HCEC 1CT (cell line): ENCODE measurements at places on chromosomes 12 and 14.

DNA sequence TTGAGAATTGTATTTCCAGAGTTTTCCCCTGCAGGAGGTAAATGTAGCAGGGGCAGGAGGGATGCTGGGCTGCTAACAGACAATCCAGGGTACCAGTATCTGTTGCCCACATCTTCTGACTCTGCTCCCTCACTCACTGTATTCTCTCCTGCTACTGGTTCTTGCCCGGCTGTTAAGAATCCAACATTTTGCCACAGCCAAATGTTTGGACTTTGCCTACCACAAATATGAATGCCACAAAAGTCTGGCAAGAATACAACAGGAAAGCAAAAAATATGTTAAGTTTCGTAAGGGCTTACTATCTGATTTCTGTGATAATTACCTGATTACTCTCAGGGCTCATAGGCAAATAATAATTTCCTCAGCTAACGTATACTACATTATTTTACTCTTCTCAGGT is 160.0 kb downstream of the BCAT1 start:
- no peak for DNase-seq

DNA sequence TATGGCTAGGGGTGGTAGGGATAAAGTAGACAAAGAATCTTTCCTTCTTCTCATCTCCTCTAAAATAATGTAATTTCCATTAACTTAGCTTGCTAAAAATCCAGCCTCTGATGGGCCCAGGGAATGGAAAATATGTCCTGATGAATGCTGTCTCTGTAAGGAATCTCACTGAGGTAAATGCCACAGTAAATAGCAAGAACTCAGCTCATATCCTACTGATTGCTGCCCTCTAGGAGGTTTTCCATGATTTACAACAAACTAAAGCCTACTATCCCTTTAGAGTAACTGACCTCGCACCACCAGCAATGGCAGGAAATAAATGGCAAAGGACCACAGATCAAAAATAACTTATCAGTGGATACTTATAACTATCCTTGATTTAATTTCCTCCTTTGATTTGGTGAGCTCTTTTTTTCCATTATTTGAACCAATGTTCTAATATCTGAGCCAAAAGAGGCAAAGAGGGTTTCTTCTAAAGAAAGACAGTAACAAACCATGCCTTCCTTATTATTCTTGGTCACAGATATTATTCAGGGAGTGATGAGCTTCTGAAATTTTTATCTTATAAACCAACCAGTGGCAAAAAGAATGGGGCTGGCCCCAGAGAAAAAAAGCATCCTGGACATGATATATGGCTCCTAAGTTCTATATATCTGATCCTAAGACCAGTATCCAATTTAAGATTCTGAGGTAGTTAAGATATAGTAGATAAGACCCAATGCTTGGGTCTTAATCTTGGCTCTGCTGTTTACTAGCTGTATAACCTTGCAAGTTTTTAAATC is 43.8 kb downstream of the SENP1 start:
- no peak for DNase-seq

- no peak for DNase-seq
Measured at GRCh38 chr14:24513009-24513408, 4.9 kb upstream of the CMA1 start.

DNA sequence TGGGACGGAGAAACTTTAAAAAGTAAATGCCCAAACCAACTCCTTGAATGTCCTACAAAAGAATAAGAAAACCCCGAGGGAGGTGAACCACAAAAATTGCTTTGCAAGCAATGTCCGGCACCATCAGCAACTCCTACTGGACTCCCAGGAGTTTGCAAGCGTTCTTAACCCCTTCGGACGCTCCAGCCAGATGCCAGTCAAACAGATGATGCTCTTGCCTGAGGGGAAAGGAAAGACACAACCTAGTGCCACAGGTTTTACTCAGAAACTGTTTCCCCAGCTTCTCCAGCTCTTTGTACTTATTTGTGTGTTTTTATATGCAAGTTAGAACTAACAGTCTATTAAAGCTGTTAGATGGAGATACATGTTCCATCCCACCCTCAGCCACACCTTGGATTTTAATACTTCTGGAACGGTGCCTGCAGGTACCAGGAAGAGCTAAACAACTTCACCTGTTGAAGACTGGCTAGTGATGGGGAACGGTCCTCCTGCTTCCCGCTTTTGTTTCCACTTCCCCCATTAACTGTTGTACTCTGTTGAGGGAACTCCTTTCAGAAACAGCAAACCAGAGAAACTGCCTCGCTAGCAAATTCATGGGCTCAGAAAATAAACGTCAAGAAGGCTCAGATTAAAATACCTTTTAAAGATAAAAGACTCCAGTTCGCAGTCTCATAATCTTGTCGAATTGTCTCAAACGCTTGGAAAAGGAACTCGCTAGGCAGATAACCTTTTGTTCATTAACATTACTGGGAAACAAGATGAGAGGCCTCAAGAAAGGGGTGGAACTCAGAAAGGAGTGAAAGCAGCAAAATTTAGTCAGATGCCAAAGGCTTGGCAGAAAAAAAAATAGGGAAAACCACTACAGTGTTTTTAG is 1.1 kb upstream of the FERMT2 start:
- peak; percentile 84 for DNase-seq

GRCh38 chr14:58747181-58747580 is 109.4 kb downstream of the DACT1 start:
- peak; percentile 96 for DNase-seq

GRCh38 chr12:53234271-53234914 is 2.4 kb upstream of the RARG start:
- DNase-seq = no peak

GRCh38 chr12:114688256-114688845 is 4.4 kb upstream of the TBX3 start:
- DNase-seq = no peak

- DNase-seq = no peak
Measured at GRCh38 chr14:52010173-52010693, 20.9 kb downstream of the RTRAF start.

GRCh38 chr12:57111031-57111734 is at the start of gene STAT6:
Gene STAT6, minus strand, starts transcription at chr12:57111362. Its CDS starts 3,084 bp downstream, at chr12:57108278.
- peak; percentile 82 for DNase-seq

GRCh38 chr14:61547186-61548069 is 147.9 kb upstream of the HIF1A start:
- peak; percentile 97 for DNase-seq

- DNase-seq = no peak
Measured at GRCh38 chr12:130555628-130556485, 160.2 kb downstream of the RIMBP2 start.

DNA sequence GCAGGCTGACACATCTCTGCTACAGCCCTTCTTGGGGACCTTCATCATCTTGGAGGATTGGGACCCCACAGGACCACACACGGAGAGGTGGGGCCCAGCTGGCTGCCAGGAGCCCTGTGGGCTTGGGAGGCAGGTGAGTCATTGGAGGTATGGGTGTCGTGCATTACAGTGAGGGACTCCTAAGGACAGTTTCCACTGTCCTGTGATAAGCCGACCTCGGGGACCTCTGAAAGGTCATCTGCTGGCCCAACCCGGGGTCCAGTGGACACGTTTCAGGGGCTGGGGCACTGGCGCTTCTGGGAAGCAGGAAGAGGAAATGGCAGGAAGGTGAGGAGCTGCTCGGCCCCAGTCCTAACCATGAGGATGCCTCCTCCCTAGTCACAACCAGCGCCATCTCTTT is 238.0 kb downstream of the BCL11B start:
- no peak for DNase-seq

GRCh38 chr12:124109760-124110159 is 136.7 kb downstream of the ZNF664 start:
- DNase-seq = peak; percentile 41

DNA sequence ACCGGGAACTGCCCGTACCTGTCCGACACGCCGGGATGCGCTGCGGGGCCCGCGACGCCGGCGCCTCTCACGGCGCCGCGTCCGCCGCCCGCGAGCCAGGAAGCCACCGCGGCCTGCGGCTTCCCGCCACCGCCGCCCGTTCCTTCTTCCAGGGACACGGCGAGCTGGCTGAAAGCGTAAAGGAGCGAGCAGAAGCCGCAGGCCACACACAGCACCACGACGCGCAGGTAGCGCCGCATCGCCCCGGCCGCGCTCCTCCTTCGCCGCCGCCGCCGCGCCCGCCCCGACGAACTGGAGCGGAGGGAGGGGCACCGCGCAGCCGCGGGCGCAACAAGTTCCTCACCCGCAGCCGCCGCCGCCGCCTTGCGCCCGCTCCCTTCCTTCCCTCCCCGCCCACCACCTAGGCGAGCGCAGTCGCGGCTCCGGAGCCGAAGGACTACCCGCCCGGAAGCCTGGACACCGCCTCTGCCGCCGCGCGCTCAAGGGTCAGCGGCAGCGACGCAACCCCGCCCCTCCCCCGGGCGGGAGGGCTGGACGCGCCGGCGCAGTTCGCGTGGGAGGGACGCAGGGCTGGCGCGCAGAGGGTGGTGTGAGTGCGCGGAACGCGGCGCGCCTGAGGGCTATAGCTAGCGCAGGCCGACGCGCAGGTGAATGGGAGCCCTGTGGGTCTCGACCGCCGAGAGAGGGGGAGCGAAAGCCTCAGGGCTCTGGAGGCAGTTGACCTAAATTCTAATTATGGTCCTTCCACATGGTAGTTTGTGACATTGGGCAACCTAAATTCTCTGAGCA is at the start of gene GXYLT1:
TSS of gene GXYLT1 (minus strand) at position 467 of the 789 bp plus-strand sequence. CDS start at position 239, 228 bp downstream.
- DNase-seq = peak; percentile 94

- DNase-seq = peak; percentile 75
Measured at GRCh38 chr12:50074936-50075807, 10.0 kb upstream of the SMARCD1 start.

- DNase-seq = peak; percentile 65
Measured at GRCh38 chr14:102891556-102891955, 30.9 kb upstream of the AMN start.

GRCh38 chr12:57621497-57622292 is 10.5 kb downstream of the ARHGEF25 start:
- DNase-seq = peak; percentile 19

DNA sequence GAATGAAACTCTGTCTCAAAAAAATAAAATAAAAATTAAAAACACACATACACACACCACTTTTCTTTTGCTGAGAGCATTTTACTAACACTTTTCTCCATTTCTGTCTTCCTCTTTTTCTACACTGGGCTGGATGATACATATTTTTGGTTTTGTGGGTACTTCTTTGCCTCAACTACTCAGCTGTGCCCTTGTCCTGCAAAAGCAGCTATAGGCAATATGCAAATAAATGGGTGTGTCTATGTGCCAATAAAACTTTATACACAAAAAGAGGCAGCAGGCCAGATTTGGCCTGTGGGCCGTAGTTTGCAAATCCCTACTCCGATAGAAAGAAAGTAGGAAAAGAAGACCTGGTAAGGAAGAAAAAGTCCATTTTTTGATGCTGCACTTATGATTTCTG is 6.5 kb downstream of the CLMN start:
- DNase-seq = no peak

DNA sequence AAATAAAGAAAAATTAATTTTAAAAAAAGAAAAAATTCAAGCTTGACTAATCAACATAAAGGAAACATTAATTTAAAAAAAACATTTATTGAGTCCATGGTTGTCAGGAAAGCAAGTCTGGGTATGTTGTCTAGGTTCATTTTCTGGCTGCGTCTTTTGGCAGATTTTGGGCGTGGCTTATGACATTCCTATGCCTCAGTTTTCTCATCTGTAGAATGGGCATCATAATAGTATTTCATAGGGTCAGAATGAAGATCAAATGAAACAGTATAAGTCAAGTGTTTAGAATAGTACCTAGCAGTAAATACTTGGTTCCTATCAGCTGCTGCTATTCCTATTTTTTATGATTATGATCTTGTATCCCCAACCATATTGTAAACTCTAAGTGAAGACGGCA is 40.5 kb downstream of the MYO1H start:
- no peak for DNase-seq

GRCh38 chr12:102765736-102766135 is 151.3 kb downstream of the PAH start:
- DNase-seq = no peak

GRCh38 chr14:20683891-20684661 is at the start of gene RNASE4:
Gene RNASE4, plus strand, starts transcription at chr14:20684560. Its CDS starts 14,812 bp downstream, at chr14:20699372.
- DNase-seq = peak; percentile 89

DNA sequence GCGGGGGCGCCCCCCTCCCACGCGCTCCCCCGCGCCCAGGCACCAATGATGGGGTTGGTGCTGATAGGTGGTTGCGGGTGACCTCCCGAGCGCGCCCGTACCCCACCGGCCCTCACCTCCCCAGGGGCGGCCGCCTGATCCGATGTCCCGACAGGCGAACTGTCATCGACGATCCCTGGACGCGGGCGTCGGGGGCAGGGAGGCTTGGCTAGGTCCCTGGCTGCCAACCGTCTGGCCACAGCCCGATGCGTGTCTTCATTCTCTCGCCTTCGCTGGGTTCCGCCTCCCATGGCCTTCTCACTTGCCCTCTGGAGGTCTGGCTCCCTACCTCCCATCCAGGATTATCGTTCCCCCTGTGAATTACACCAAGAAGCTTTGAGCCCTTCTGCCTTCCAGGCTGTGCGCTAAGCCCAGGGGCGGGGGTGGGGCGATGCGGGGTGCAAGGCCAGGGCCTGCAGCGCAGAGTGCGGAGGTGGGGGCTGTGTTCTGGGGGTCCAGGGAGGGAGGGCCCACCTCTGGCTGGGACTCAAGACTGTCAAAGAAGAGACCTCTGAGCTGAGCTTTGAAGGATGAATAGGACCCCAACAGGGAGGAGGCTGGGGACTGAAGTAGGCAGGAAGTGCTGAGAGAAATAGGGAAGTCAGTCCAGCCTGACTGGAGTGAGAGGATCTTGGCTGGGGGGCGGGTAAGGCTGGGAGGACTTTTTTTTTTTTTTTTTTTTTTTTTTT is 7.7 kb upstream of the RACGAP1 start:
- DNase-seq = no peak

DNA sequence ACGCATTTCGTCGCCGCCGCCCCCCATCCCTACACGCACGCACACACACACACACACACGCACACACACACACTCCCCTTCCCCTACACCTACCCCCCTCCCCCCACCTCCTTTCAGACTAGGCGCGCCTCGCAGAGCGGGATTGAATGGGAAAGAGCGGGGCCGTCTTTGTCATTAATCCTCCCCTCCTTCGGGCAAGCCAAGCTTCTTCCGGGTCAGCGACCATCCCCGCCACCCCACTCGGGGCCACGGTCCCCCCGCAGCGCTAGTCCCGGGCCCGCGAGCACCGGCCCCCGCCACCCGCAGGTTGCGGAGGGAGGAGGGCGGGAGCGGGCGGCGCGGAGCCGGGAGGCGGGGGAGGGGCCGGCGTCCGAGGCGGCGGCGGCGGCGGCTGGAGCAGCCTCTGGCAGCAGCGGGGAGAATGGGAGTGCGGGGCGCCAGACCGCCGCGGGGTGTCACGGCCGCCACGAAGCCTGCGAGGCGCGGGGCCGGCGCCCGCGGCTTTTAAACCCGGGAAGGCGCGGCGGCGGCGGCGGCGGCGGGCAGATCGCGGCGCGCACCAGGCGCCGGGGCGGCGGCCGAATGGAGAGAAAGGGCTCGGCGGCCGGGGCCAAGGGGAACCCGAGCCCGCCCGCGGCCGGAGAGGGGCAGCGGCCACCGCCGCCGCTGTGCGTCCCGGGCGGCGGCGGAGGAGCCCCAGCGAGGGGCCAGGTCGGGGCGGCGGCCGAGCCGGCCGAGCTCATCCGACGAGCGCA is at the start of gene TTC9:
TSS of gene TTC9 (plus strand) at position 369 of the 755 bp plus-strand sequence. CDS start at position 583, 214 bp downstream.
- no peak for DNase-seq

GRCh38 chr12:111034886-111035577 is 114.7 kb upstream of the MYL2 start:
- no peak for DNase-seq

GRCh38 chr12:58967561-58967960 is 47.3 kb upstream of the LRIG3 start:
- peak; percentile 29 for DNase-seq
